BJ (cell line): ENCODE measurements at places on chromosomes 2 and 18.

DNA sequence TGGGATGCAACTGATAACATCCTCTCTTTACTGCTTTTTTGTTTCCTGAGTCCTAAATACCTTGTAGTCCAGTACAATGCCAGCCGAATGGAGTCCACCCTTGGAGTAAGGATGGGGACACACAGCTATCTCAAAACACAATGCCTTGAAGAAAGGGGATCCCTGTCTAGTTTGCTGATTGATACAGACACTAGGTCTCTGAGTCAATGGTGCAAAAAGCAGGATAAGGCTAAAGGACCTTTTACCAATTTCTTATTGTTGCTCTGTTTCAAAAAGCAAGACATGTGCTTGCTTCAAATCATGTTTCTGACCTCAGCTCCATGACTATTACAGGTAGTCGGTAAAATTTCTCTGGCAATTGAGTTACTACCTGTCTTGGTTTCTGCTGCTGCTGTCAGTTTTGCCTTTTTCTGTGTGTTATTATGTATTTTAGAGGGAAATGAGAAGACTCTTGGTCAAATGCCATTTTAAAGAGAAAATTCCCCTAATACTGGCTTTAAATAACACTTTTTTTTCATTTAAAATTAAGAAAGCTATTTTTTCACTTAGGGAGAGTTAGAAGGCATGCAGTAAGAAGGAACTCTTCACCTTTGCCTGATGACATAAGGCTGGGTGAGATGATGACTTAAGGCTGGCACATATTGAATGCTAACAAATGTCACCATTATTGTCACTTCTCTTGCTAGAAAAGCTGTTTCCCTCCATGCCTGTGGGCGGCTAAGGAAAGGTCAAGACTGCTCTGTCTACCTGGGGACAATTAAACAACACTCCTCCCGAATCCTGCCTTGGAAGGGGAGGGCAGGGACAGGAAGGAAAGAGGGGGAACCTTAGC is 4.9 kb upstream of the FIGLA start:
- DNase-seq, result no peak

DNA sequence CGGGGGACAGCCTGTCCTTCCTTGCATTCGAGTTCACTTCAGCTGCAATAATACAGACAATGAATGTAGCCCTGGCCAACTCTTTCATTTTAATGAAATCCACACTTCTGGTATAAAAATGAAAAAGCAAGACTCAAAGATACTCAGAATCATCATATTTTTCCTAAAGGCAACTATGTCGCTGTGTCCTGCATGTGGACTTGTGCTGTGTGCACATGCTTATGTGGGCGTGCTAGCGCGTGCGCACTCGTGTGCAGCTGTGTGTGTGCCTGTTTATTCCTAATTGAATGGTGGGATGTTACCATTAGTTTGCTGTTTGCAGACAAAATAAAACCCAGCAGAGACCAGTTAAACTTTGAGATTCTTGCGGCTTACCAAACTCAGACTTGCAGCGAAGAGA is 49.6 kb downstream of the SMIM21 start:
- no peak for DNase-seq

DNA sequence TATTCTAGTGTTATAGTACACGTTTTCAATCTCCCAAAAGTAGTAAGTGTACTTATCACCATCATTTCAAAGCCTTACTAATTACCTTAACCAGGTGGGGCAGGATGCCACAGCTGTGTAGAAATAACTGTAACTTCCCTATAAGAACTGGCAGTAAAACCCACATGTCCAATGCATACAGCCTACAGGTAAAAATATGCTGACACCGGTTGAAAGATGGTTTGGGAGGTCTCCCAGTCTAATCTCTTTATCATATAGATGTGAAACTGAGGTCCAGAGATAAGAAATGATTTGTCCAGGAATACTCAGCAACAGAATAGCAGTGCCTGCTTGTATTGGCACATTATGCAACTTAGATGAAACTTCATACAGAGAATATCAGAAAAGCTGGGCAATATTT is 322.9 kb downstream of the BCL11A start:
- no peak for DNase-seq

DNA sequence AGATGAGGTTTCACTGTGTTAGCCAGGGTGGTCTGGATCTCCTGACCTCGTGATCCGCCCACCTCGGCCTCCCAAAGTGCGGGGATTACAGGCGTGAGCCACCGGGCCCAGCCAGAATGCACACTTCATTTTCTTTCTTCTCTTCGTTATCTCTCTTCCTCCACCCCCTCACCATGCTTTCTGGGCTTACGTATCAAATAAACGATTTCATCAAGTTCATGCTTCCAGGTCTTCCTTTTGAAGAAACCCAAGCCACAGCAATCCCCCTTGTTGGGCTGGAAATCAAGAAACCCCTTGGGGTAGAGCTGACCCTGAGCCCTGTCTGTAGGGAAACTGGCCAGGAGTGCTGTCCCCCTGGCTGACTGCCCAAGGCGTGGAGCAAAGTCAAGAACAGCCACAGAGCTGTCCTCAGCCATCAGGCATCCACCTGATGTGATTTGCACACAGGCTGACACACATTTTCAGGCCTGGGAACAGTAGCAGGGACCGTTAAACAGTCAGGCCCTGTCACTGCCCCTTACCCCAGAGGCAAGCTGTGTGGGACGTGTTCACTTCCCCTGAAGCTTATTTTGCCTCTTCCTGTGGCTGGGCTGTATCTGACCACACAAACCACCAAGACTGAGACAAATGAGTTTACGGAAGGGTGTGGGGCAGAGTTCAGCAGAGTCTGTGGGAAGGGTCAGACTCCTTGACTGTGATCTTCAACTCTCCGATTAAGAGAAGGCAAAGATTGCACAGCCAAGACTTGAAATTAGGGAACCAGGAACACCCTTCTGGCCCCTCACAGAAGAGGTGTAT is 15.1 kb upstream of the NMUR1 start:
- no peak for DNase-seq

GRCh38 chr2:196884368-196884767 is 42.1 kb downstream of the PGAP1 start:
- DNase-seq, result no peak

- no peak for DNase-seq
Observed at GRCh38 chr2:149921911-149922616, 334.5 kb upstream of the MMADHC start.

- DNase-seq, result no peak
Observed at GRCh38 chr2:219758907-219759680, 131.7 kb downstream of the SLC4A3 start.

DNA sequence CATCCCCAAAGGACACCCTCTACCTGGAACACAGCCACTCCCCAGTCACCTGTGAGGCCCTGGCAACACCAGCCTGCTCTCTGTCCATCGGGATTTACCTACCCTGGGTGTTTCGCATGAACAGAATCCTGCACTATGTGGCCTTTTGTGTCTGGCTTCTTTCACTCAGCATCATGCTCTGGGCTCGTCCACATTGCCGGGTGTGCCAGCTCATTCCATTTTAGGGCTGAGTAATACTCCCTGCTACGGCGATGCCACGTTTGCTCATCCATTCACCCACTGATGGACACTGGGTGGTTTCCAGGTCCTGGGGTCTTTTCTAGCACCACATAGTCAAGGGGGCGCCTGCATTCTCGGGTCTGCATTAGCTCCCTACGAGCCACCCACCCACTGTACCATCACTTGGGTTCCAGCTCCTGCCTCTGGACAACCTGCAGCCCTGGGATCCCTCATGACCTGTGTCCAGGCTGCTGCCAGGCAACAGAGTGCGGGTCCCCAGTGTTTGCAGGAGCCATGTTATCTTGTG is 22.0 kb downstream of the KCNF1 start:
- no peak for DNase-seq

- no peak for DNase-seq
Observed at GRCh38 chr18:11392292-11392691, 217.1 kb upstream of the SLC35G4 start.

GRCh38 chr2:36740061-36740460 is 43.6 kb downstream of the VIT start:
- DNase-seq, result no peak

- DNase-seq, result peak; percentile 82
Observed at GRCh38 chr18:22694954-22695353, 238.2 kb upstream of the RBBP8 start.

DNA sequence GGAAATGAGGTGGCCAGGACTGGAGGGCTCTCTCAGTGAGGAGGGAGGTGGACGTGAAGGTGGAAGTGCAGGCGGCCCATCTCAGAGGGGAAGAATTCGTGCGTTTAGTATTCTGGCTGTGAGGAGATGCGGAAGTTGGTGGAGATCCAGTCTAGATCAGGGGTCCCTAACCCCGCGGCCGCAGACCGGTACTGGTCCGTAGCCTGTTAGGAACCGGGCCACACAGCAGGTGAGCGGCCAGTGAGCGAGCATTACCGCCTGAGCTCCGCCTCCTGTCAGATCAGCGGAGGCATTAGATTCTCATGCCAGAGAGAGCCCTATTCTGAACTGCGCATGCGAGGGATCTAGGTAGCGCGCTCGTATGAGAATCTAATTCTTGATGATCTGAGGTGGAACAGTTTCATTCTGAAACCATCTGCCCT is 1.6 kb upstream of the FHOD3 start:
- DNase-seq, result no peak

DNA sequence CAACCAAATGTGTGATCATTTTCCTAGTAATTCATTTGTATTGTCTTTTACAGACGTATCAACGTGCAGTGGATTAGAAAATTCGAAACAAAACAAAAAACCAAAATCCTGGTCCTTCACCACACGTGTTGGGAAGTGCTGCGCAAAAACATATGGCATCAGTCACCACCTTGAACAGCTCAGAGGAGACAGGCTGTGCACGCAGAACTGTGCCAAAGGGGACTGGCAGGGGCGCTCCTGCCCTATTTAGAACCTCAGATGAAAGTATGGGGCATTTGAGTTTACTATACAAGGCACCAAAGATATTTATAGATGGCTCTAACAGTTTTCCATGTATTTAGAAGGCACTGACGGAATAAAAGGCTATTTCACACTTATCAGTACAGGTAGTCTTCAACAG is 42.3 kb downstream of the NOL10 start:
- DNase-seq, result no peak

- no peak for DNase-seq
Observed at GRCh38 chr2:13858626-13859025, 773.9 kb upstream of the LRATD1 start.

DNA sequence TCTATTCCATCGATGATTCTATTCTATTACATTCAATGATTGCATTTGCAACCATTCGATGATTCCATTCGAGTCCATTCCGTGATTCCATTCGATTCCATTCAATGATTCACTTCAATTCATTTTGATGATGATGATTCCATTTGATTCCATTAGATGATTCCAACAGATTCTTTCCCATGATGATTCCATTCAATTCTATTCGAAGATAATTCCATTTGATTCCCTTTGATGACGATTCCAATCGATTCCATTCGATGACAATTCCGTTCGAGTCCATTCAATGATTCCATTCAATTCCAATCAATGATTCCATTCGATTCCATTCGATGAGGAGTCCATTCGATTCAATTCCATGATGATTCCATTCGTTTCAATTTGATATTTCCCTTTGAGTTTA is 1088.8 kb downstream of the RPIA start:
- no peak for DNase-seq

GRCh38 chr2:186572705-186573104 is 17.2 kb upstream of the ITGAV start:
- no peak for DNase-seq

DNA sequence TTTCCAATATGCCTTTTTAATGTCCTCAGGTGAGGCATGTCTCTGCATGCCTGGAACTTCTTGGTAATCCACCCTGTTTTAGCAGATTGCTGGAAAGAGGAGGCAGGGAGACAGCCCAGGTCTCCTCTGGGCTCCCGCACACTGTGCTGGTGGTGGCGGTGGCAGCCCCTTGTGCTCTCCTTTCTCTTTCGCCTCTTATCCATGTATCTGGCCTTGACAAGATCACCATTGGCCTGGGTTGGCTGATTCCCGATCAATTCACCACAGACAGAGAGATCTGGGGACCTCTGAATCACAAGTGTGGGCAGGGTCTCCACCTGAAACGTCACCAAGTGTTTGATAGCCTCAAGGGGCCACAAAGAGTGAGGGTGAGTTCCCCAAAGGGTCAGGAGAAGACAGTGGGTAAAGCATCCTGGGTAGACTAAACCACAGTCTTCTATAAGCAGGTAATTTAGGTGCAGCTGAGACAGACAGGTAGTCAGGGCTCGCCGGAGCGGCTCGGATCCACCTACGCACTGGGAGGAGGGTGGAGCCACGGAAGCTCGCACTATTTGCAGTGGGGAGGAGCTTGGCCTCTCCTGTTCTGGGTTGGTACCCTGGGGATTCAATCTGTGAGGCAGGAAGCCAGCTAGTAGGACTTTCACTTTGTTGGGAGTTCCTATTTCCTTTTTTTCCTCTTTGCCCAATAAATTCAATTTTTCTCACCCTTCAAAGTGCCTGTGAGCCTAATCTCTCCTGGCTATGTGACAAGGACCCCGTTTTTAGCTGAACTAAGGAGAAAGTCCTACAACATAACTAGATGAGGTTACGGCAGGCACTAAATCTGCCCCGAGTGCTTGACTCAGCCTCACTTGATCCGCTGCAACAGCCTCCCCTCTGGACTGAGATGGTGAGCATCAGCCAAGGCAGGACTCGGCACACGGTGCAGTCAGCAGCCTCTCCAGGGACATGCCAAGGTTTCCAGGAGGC is 57.6 kb downstream of the SLC4A3 start:
- no peak for DNase-seq

- DNase-seq, result no peak
Observed at GRCh38 chr2:219630770-219631405, 3.5 kb downstream of the SLC4A3 start.

GRCh38 chr18:10953672-10954071 is 195.7 kb downstream of the PIEZO2 start:
- DNase-seq, result no peak

- no peak for DNase-seq
Observed at GRCh38 chr2:19815746-19816145, 86.0 kb downstream of the TTC32 start.

DNA sequence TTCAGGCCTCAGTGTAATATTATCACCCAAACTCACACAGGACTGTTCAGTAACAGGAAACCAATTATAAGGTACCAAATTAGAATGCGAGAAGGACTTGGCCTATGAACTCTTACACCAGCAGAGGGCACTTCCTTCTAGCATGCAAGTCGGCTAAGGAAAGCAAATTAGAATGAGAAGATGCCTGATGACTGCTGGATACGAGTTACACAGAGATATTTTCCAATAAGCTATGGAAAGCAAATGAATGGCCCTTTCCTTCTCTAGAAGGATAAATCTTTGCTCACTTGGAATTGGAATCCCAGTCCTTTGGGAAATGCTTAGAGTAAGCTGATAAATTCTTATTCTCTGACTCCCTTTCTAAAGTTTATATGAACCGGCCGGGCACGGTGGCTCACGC is 109.8 kb downstream of the AP1S3 start:
- DNase-seq, result no peak

GRCh38 chr2:162768656-162769055 is 69.9 kb downstream of the KCNH7 start:
- DNase-seq, result no peak

DNA sequence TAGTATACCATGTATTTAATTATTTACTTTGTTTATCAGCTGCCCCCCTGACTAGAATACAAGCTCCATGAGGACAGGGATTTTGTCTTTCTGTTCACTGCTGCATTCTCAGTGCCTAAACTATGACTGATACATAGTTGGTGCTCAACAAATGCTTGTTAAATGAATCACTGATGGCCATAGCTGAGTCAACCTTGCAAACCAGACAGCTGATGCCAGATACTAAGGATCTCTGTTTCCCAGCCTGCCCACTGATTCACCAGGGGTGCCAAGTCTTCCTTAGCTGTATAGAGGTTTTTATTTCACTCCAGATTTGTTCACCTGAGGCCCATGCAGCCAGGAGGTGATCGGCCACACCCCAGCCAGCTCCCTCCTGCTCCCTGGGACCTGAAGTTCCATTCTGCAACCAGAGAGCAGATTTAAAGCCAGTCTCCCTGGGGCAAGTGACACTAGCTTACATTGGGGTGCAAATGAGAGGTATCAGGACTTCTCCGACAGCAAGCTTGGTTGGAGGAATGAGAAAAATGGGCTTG is 92.2 kb downstream of the C1QL2 start:
- DNase-seq, result no peak
